ENCODE measurements at places on chromosomes 16 and 17.

- H3K27ac ChIP-seq = peak overlapping the region; percentile 82
- peak overlapping the region; percentile 18 for H3K4me3 ChIP-seq
- no peak for DNase-seq
- H3K27me3 ChIP-seq = no peaks in the 10 kb centered on the region
- H3K36me3 ChIP-seq = peaks cover 5% of the 10 kb centered on the region
Measured at GRCh38 chr16:88744577-88745521, 38.5 kb downstream of the CTU2 start.

GRCh38 chr17:82287868-82288801, 14.6 kb upstream of the CSNK1D start:
- no peak overlapping the region for H3K4me3 ChIP-seq
- no peak for DNase-seq
- H3K27ac ChIP-seq = no peak overlapping the region
- peaks cover 36% of the 10 kb centered on the region for H3K27me3 ChIP-seq

- no peak overlapping the region for H3K27ac ChIP-seq
- H3K36me3 ChIP-seq = no peaks in the 10 kb centered on the region
- peaks cover 15% of the 10 kb centered on the region for H3K27me3 ChIP-seq
- DNase-seq = no peak
- peaks cover 14% of the 10 kb centered on the region for H3K4me1 ChIP-seq
- H3K4me3 ChIP-seq = no peak overlapping the region
Measured at GRCh38 chr16:19377864-19378263, 39.8 kb upstream of the TMC5 start.

DNA sequence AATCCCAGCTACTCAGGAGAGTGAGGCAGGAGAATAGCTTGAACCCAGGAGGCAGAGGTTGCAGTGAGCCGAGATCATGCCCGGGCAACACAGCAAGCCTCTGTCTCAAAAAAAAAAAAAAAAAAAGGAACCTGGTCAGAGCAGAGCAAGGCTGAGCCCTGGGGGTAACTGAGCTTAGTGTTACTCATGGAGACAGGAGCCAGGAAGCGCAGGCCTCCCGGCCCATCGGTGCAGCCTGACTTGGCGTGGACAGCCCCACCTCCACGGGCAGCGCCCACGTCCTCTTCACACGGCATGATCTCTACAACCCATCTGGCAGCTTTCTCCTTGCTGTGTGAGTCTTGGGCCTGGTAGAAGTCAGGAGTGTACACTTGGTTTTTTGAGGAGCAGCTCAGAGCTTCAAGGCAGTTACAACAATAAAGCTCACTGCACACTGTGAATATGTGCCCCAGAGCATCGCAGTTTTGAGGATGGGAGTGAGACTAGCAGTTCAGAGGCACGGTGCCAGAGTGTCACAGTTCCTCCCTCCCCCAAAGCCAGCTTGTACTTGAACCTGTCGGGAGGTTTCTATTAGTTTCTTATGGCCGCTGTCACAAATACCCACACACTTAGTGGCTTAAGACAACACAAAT, 129.9 kb downstream of the RAP1GAP2 start:
- H3K4me3 ChIP-seq = no peak overlapping the region
- H3K36me3 ChIP-seq = no peaks in the 10 kb centered on the region
- H3K27ac ChIP-seq = no peak overlapping the region
- DNase-seq = no peak
- peaks cover 6% of the 10 kb centered on the region for H3K4me1 ChIP-seq

- H3K27ac ChIP-seq = peak overlapping the region; percentile 28
- DNase-seq = no peak
- no peaks in the 10 kb centered on the region for H3K27me3 ChIP-seq
- no peak overlapping the region for H3K4me3 ChIP-seq
- H3K4me1 ChIP-seq = peaks cover 64% of the 10 kb centered on the region
Measured at GRCh38 chr16:89334988-89335802, 117.7 kb downstream of the ZNF778 start.

DNA sequence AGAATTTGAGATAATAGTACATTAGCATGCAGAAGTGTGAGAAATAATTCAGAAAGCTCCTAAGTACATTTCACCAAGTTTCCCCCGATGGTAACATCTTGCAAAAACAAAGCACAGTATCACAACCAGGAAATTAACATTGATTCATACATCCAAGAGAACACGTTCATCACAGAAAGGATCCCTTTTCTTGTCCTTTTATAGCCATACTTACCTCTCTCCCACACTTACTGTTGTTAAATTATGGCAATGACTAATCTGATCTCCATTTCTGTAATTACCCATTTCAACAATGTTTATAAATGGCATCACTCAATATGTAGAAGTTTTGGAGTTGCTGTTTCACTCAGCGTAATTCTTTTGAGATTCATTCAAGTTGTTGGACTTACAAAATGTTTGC, 1260.0 kb downstream of the CDH8 start:
- H3K4me1 ChIP-seq = no peaks in the 10 kb centered on the region
- H3K27ac ChIP-seq = no peak overlapping the region
- no peak overlapping the region for H3K4me3 ChIP-seq
- no peak for DNase-seq
- no peaks in the 10 kb centered on the region for H3K36me3 ChIP-seq

DNA sequence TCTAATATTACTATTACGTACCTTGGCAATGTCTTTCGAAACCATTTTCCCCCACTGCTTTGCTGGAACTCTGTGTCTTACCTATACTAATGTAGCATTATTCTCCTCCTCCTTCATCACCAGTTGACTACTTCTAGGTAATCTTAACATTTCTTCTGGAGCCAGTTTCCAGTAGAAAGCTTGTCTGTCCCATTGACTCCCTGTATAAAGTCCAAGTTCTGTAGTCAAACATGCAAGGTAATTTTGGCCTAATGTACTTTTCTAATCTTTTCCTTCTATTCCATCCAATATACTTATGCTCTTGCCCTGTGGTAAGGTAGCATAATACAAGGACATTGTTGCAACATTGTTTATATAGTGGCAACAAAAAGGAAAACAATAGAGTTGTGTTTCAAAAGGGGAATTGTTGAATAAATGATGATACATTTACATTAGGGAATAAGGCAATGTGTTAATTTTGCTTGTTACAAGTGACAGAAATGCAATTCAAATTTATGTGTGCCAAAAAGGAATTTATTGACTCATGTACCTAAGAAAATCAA, 27.9 kb downstream of the OMG start:
- no peaks in the 10 kb centered on the region for H3K4me1 ChIP-seq
- DNase-seq = no peak
- no peak overlapping the region for H3K27ac ChIP-seq
- H3K4me3 ChIP-seq = no peak overlapping the region
- H3K27me3 ChIP-seq = no peaks in the 10 kb centered on the region

DNA sequence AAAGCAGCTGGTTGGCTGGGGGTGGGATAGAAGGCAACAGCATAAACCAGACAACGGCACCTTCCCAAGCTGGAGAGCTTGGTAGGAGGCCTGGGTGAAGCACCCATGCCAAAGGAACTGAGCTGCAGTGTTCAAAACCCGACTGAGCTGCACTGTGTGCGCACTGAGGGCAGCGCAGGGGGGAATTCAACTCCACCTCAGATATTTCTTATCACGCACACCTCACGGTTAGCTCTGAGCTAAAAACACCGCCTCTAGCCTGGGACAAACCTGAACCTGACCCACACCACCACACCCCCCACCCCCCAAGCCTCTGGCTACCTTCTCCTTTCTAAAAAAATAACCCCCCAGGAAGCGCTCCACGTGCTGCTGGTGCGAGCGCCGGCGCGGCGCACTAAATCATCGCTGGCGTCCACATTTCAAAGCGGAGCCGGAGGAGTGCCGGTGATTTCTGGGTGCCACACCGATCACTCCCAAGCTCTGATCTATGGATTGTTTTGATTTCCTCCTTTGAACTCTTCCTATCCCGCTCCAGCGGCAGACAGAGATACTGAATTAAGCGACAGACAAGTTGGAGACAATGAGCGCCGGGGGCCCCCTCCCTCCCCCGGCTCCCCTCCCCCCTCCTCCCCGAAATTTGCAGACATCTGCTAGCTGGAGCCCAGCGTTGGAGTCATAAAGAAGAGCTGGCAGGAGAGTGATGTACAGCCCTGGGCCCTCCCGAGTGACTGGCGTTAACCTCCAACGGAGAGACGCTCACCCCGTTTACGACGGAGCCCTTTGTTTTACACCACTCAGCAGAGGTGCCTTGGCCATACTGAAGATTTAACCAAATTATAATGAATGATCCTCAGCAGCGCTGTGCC, 85.0 kb downstream of the NOG start:
- no peak for DNase-seq
- no peaks in the 10 kb centered on the region for H3K36me3 ChIP-seq
- peaks cover 14% of the 10 kb centered on the region for H3K4me1 ChIP-seq
- no peak overlapping the region for H3K27ac ChIP-seq
- H3K4me3 ChIP-seq = no peak overlapping the region
